ENCODE measurements at places on chromosomes 16 and 17. TPM values are rescaled to one million over a fixed set of nuclear protein-coding genes. Genes with fewer than 3 reads are reported as not detected.

TM4SF5 gene
- not detected for total RNA-seq

LITAFD gene
- total RNA-seq: not detected

CBLN1 gene
- not detected for total RNA-seq

HLF gene
- 0.37 TPM for total RNA-seq

ST6GALNAC1 gene
- 0.21 TPM for total RNA-seq

ASB16 gene
- 4.0 TPM for total RNA-seq

AKTIP gene
- total RNA-seq: 34.7 TPM

IRF8 gene
- not detected for total RNA-seq

TMEM106A gene
- total RNA-seq: 2.9 TPM

HSD17B1 gene
- total RNA-seq: 0.56 TPM

MPP2 gene
- total RNA-seq: 2.3 TPM

OR1A1 gene
- not detected for total RNA-seq

OR2C1 gene
- not detected for total RNA-seq

ITGB3 gene
- total RNA-seq: 3.5 TPM

Data from myocyte (in vitro differentiated cells).